Eye (tissue), 1 donor: ENCODE measurements at places on chromosomes 7 and 10.

DNA sequence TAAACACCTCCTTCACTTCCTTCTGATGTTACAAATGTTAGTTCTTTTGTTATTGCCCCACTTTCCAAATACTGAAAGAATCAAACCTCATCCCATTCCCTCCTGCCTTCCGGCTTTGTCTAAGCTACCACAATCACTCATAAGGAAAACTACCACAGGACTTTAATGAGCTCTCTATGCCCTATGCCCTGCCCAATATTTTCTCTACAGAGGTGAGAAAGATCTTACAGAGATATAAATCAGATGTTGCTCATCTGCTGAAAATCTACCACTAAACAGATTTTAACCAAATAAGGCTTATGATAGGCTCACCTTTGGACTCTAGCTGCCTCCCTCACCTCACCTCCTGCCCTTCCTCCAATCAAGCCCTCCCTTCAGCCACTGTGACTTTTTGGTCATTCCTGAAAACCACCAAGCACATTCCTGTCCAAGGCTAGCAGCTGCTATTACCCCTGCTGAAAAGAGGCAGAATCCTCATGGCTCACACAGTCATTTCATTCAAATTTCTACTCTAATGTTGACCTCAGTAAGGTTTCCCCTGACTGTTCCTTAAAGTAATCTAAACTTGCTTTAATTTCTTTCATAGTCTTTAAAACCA, 7.7 kb downstream of the ZNF33B start:
- no peak for DNase-seq

DNA sequence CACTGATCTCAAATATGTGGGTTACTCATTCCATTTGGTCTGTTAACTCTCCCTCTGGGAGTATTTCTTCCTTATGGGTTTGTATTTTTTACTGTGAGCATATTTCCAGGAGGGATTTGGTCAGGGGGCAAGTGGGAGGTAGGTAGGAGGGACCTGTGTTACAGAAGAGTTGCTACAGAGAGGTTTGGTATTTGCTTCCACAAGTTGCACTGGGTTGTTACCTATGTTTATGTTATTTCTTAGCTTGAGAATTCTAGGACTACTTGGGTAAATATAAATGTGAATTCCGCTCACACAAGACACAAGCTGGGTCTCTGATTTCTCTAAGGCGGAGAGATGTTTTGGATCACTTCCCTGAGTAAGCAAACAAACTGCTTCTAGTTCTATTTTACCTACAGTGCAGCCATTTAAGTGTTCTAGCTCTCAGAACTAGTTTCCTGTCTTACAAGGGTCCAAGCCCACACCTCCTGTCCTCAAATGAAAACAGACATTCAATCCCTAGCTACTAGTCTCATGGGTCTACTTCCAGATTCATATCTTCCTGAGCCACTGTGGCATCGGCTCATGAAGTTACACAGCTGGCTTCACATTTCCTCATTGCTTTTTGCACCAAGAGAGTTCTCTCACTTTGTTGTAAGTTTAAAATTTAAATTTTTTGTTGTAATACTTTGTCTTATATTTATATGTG, 75.4 kb upstream of the PPP1R3C start:
- DNase-seq = no peak

GRCh38 chr10:52284416-52285013, 29.6 kb upstream of the DKK1 start:
- DNase-seq = no peak

- no peak for DNase-seq
These were observed 218.4 kb downstream of the GLRX3 start for GRCh38 chr10:130354573-130354954.

DNA sequence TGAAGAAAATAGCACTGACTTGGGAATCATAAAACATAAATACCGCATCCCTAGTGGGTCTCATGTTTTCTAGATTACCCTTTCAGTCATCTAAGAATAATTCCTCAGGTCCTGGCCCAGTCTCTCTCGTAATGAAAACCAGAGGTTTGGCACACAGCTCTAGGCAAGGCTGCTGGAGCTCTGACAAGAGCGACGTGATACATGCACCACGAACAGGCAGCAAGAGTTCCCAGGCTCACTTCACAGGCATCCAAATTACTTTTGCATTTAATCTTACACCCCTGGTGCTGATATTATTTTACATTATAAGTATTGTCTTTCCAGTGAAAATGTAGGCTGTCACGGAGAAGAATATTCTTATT, 105.2 kb downstream of the THSD7A start:
- peak; percentile 86 for DNase-seq

DNA sequence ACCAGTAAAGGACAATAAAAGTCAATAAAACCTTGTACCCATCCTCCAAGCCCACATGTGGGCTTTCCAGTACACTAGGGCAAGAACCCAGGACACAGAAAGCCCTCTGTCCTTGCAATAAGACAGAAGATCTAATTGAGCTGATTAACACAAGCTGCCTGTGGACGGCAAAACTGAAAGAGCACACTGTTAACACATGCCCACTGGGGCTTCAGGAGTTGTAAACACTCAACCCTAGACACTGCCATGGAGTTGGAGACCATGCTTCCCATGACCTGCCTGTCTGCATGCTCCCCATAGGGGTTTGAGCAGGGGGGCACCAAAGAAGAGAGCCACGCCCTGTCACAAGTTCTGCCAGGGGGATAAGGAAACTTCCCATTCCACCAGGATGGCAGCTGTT, 22.6 kb upstream of the WIPF3 start:
- DNase-seq = no peak
